Effector CD8-positive, alpha-beta T cell (primary cell): ENCODE measurements at places on chromosomes 2 and 18.

DNA sequence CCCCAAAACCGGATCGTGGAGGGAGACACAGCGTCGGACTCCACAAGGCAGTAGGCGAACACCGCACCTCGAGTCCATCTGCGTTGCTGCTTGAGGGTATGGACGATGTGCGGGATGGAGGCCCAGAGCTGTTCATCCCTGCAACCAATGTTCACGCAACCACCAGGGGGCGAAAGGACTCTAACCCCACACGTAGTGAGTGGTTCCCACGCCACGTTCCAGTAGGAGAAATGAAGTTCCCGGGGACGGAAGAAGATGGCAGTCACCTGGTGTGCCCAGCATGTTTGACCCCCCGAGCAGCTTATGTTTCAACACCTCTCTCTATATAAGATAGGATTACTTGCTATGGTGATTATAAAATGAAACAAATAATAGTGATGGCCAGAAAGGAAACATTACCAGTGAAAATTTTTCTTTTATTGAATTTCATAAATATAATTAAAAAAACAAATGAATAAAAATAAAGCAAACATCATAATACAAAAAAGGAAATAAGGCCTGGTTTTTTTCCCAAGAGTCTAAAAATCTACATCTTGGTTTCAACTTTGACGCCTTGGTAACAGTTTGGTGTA, 184.3 kb downstream of the SH3BP4 start:
- peak; percentile 6 for DNase-seq

DNA sequence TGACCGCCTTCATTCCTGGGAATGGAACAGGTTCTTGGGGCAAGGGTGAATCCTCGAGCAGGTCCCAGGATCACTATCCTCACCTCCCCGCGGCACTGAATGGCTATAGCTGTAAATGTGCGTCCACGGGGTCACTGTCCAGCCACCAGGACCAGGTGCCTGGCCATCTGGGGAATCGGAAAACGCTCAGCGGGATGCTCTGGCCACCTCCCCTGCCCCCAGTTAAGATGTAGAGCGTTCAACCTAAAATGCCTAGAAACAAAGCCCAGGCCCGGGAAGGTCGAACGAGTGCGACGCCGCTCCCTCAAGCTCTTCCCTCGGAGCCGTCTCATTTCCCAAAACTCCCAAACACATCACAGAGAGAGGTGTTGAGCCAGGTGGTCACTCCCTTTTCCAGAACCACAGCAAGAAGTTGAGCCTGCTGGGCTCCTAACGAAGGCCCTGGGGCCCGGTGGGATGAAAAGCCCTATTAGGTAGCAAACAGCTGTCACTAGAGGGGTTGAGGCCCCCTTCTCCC, 795 bp upstream of the CAPN10 start:
- DNase-seq = no peak

DNA sequence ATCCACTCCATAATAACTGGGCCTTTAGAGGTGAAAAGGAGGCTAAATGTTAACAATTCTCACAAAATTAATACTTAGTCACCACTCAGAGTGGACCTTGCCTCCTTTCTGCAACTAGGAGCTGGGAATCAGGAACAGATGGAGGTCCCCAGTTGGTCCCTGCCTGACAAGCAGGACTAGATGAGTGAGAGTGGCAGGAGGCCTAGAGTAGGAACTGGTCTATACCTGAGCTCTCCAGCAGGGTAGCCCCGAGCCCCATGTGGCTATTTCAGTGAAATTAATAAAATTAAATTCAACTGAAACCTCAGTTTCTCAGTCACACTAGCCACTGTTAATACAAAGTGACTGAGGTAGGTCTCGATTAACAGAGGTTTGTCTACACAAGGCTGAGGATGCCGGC, 150.5 kb downstream of the MYO5B start:
- no peak for DNase-seq

GRCh38 chr2:127512362-127512761, 13.9 kb downstream of the IWS1 start:
- no peak for DNase-seq

DNA sequence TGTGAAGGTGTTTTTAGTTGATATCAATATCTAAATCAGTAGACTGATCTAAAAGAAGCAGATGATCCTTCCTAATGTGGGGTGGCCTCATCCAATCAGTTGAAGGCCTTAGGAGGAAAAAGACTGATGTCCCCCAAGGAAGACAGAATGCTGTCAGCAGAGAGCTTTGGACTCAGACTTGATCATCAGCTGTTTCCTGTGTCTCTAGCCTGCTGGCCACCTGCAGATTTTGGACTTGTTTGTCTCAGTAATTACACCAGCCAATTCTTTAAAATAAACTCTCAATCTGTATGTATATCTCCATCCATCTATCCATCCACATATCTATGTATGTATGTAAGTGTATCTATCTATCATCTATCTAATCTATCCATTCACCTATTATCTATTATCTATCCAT, 301.3 kb downstream of the LPIN1 start:
- no peak for DNase-seq
